Stimulated activated CD8-positive, alpha-beta memory T cell treated with anti-CD3 and anti-CD28 coated beads, Interleukin-4, amount 100 ng/mL, for 4 hours (primary cell): ENCODE measurements at places on chromosomes 7 and 10.

GRCh38 chr7:147569116-147569913 is 1021.3 kb upstream of the C7orf33 start:
- DNase-seq: no peak

DNA sequence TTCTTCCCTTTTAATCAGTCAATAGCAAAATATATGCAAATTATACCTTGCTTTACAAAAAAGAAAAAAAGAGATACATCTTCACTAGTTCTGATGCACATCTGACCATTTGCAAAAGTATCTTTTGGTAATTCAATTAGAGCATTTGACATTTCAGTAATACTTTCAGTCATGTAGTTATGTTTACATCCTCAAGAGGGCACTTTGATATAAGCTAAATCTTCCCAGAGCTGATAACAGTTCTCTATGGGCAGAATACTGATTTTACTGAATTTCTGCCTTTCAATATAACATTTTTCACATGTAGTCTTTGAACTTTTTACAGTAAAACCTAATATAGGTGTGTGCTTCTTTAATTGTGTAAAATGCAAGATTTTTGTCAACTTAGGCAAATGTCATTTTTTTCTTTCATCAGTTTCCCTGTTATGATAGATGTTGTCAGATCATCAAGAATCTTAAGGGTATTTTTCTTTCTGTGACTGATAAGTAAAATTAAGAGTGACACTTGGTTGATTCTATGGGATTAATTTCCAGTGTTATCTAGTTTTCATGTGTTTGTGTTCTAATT is 703.5 kb upstream of the SEMA3D start:
- no peak for DNase-seq

- no peak for DNase-seq
These were observed 219.0 kb downstream of the CCDC3 start for GRCh38 chr10:12782537-12782936.

GRCh38 chr7:100419660-100420226 is 8.8 kb downstream of the ZCWPW1 start:
- DNase-seq: no peak

DNA sequence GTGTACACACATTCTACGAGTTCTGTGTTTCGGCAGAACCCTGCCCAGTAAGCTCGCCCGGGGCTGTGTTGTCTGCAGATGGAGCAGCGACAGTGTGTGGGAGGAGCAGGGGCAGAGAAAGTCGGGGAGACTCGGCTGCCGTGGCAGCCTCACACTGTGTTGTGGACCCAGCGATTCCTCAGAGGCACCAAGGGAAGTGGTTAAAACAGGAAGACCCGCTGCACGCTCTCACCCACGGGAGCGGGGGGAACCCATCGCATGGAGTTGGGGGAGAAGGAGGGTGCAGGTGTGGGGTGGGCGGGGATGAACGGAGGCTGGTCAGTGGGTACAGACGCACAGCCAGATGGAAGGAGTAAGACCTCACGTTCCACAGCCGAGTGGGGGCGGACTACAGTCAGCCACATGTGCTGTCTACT is 250.2 kb downstream of the ELFN1 start:
- peak; percentile 24 for DNase-seq

DNA sequence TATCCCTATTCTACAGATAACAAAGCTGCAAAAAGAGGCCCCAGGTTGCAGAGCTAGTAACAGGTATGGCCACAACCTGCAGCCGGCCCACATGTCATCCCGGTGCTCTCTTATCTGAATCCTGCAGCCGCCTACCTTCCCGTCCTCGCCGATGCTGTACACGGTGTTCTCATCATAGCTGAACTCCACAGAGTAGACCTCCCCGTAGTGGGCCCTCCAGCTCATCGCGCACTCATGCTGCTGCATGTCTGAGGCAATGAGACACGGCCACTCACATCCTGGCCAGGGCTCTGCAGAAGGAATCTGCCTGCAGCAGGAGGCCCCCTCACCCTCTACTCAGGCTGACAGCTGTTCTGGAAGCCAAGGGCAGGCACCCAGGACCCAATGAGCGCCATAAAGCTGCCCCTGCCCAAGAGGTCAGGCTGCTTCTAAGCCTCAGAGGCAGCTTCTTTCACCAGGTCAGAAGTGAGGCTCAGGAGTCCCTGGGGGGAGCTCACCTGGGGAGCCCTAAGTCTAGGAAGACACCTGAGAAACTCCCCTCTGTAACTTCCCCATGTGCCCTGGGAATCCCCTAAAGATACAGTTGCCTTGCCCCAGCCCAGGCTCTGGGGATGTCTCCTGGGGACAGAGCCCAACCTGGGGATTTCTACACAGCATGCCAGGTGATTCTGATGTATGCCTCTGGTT is 17.9 kb upstream of the CYREN start:
- no peak for DNase-seq

GRCh38 chr7:29075606-29076005 is 70.7 kb downstream of the CPVL start:
- no peak for DNase-seq

DNA sequence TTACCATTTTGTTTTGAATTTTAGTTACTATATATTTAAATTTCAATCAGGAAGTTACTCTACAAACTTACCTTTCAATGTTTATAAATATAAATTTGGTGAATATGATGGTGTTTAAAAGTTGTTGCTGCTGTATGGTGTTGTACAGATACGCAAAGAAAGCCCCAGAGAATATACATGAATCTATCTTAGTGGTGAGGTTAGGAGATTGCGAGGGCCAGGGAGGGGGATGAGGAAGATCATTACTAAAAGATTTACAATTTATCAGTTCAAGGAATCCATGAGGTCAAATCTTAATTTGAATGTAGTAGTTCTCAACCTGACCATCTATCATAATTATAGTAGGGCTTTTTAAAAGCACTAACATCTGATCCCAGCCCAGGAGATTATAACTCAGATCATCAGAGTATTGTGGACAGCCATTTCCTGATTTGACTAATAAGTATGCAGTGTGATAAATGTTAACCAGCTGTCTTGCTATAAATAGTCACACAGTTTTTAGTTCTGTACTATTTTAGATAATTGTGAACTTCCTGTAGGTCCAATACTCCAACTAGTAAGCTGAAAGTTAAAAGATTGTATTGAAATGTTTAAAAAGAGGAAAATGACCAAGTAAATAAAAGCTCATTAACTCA is 23.6 kb downstream of the FAM3C start:
- no peak for DNase-seq

DNA sequence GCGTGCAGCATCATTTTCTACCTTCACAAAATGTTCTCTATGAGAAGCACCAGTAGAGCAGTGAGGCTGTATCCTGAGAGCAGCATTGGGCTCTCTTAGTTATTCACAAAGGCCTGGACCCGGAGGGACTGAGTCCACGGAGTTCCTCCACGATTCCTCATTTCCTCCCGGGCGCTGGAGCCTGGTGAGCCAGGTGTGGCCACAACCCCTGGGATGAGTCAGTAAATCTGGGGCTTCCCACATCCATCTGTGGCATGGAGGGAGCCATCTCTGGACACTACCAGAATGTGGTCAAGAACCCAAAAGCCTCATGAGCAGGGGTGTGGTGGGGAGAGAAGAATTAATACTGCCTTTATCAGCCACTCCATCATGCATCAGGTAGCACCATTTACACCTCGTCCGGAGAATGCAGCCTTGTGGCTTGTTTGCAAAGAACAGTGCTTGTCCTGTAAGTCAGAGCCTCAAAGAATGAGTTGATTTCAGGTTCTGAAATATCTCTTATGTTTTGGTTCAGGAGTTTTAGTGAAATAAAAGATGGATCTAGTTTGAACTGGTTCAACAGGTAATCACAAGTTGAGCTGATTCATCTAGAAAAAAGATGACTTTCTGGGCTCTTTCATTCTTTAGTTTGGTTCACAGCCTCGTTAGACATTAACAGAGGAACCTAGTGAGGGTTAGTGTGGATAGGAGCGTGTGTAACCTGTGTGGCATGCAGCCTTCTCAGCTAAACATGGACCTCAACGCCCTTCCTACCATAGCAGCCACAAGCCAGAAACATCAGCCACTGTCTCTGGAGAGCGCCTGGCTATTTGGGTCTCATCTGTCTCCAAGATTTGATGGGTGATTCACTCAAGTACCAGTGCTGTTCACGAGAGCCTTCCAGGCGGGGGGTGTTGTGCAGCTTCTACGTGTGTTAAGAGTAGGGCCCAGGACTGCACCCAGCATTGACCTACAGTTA is 95.2 kb downstream of the WDR37 start:
- DNase-seq: no peak

DNA sequence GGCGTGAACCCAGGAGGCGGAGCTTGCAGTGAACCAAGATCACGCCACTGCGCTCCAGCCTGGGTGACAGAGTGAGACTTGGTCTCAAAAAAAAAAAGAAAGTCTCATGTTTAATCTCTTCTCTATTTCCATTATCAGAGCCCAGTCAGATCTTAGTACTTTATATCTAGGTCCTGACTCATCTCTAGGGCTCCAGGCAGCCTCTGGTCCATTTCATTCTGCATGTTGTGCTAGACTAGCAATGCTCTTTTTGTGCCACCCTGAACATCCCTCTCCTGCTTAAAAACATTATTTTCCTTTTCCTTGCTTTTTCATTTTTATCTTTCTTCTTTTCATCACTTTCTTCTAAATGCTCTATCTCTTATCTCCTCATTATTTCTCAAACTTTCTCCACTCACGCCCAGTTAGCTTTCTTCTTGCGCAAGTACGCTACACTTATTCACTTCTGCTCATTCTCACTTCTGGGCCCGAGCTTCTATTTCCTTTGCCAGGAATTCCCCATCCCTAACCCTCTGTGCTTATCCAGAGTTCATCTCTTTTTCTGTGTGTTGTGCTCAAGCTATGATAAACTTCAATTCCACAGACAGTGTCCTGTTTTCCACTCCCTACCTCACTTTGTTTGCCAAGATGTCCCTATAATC is 63.9 kb downstream of the BTAF1 start:
- no peak for DNase-seq

GRCh38 chr10:86108696-86109095 is 257.9 kb downstream of the GRID1 start:
- DNase-seq: no peak

GRCh38 chr7:118855290-118855689 is 630.8 kb downstream of the ANKRD7 start:
- no peak for DNase-seq

- no peak for DNase-seq
These were observed 70.4 kb upstream of the GPR158 start for GRCh38 chr10:25104441-25104840.

DNA sequence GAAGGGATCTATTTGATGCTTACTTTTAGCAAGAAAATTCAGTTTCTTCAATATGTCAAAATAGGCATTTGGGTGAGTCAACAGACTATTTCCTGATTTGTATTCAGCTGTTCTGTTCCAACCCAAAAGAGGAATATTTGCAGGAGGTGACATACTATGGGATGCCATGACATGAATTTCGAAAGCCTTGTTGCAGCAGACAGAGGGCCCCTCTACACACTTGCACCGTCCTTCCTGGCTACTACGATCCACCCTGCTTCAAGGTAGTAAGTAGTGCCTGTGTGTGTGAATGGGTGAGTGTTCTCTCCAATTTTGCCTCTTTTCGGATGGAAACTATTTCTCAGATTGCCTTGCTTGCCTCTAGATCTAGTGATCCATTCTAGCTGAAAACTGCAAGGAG is 413.0 kb upstream of the ADARB2 start:
- no peak for DNase-seq

DNA sequence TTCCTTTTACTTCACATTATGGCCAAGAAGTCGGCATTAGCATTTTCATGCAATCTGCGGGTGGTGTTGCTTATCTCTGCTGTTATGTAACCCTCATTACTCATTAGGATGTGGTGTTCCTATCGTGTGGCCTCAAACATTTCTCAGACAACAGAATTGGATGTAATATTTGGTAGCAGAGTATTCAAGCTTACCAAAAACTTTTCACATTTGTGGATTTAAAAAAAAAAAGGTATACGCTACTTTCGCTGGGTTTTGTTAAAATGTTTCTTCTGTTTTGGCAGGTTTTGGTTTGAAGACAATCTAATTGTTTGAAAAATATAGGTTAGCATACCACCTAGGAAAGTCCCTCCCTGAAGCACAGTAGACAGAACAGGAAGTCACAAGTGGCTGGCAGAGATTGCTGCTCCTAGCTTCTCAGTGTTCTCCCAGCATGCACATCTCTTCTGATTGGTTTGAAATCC is 128.8 kb downstream of the GATA3 start:
- DNase-seq: no peak

- DNase-seq: no peak
These were observed 29.5 kb downstream of the PDSS1 start for GRCh38 chr10:26727005-26727404.

- no peak for DNase-seq
These were observed 31.1 kb downstream of the SLC26A4 start for GRCh38 chr7:107691716-107692115.

DNA sequence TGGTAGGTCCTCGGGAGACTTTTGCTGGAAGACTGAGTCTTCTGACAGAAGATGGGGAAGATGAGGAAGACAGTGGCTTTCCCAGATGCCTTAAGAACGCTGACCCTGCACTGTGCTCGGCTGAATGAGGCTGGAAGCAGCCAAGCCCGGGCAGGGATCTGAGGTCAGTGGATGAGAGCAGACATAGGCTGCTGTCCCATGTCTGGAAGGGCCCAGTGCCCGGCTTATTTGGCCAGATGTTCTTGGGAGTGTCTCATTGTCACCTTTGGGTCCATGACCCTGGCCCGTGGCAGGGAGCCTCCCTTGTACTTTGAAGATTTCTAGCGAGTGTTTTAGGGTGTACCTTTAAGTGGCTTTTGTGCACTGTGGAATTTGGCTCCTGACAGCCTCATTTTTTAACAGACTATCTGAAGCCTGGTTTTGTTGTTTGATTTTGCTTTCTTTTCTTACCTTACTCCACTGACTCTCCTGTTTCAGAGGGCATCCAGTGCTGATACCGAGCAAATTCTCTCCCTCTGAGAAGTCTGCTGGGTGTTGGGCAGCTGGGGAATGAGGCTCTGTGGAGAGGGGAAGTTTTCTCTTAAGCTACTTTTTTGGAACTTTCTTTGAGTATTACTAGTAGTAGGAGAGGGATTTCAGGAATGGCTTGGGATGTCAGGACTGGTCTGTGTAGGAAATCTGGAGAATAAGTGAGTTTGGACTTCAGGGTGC is 61.4 kb downstream of the CREB5 start:
- no peak for DNase-seq
